ENCODE measurements at places on chromosomes 3 and 15.

DNA sequence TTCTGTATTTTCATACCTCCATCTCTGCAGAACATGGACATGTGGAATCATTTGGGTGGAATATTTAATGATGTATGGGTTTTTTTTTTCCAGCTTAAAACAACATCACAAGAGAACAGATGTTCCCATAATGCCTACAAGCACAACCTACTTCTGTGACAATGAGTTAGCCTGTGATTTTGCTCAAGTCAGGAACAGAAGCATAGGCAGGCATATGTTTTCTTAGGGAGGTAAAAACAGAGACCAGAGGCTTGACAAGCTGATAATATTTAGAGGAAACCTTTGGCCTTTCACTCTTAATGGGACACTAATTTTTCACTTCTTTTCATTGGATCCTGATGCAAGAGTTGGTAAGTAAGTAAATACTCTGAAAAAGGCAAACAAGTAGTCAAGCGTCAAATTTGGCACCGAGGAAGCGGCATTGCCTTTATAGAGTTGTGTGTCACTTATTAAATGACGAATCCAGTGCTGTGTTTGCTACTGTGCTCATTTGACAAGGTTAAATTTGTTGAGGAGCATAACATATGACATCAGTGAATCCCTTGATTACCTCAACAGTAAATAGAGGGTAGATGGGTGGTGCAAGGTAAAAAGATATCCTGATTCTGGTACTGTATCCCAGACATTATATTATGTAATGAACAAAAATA, 66.7 kb upstream of the RBMS3 start:
- no peak for DNase-seq

DNA sequence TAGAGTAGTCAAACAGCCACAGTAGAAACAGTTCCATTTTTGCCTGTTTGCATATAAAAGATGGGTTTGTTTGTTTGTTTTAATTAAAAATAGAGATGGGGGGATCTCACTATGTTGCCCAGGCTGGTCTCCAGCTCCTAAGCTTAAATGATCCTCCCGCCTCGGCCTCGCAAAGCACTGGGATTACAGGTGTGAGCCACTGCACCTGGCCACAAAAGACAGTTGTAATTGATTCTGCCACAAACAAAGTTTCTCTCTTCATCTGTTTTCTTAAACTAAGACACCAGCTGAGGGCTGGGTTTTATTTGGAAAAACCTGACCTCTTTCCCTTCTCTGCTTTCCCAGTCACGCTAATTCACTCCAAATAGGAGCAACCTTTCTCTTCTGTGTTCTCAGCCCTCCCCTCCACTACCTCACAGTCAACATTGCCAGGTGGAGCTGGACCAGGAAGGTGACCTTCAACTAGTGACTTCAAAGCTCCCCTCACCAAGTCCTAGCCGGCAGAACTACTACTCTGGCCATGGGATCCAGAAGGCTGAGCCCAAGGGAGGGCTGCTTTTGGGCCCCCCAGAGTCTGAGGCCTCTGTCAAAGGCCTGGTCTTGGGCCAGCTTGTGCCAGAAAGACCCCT, 1.5 kb upstream of the IDH2 start:
- no peak for DNase-seq

DNA sequence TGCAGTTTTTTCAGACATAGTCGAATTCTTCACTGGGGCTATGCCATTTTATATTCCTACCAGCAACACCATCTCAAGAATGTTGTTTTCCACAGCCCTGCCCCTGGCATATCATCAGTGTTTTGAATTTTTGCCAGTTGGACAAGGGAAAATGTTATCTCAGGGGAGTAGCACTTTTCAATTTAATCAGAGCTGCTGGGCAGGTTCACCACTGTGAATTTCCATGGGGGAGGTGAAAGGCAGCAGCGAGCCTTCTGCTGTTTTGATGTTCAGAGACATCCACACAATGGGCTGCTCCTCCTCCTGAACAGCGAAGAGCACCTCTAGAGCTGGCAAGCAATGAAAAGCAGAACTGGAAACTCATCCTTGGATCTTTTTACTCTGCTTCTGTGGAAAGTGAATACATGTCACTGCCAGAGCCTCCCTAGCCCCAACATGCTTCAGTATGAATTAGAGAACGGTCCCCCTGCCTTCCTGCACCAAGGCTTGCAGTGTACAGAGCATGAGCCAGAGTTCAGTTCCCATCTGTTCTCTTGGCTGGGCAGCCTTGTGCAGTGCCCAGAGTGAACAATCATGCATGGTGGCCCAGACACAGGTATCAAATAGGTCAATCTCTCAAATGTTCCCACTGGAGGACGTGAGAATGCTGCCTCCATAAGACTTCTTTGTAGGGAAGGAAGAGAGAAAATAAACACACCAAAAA, 56.1 kb upstream of the RAD18 start:
- no peak for DNase-seq

DNA sequence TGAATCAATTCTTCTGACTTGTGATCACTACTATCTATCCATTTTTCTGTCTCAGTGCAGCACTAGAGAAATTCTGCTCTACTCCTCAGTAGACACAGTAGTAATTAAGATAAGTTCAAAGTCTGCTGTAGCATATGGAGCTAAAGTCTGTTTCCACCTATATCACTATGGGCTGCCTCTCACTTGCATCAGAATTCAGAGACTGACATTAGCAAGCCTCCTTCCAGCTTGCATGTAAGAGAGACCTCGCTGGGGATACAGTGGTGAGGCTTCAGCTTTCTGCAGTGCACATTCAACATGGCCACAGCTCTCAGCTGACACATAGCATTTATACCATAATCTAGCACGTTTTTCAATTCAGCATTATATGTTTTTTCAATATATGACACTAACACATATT, 217.0 kb downstream of the PLOD2 start:
- no peak for DNase-seq

DNA sequence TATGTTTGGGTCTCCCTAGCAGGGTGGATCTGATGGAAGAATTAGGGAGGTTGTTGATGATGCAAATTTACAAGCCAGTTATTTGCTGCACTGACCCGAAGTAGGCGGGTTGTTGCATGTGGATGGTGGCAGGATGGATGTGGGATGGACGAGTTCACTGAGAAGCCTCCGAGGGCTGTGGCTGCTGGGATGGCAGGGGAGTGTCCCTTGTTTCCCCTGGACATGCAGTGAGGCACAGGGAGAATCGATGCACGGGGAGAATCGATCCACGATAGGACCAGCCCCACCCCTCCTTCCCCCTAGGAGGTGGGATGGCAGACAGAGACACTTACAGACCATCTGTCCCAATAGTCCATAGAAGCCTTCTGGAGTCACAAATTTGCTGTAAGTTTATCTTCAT, 31.0 kb upstream of the KLF13 start:
- no peak for DNase-seq

GRCh38 chr3:169945313-169945712, 21.3 kb upstream of the SEC62 start:
- no peak for DNase-seq

GRCh38 chr3:24254649-24255048, 240.0 kb downstream of the THRB start:
- DNase-seq = no peak

GRCh38 chr3:22013641-22014040, 262.6 kb upstream of the ZNF385D start:
- DNase-seq = no peak

DNA sequence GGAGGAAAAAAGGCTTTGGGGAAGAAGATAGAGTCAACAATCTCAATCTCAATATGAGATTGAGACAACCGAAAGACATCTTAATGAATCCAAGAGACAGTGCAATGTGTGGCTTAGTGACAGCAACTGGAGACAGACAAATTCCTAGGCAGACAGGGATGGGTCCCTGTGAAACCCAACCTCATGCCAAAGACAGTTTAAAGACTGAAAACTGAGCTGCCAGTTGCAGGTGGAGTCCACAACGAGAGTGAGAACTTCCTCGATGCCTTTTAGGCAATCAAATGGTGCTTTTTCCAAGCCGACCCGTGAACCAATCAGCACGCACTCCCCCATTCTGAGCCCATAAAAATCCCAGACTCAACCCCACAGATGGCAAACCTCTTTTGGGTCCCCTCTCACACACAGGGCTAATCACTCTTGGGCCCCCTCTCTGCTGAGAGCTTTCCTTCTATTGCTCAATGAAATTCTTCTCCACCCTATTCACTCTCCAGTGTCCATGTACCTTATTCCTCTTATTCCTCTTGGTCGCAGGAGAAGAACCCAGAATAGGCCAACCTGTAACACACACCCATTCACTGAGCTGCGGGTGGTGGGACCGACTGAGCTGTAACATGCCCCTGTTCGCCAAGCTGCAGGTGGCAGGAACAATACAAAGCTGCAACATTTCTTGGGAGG, 34.8 kb downstream of the ZMAT3 start:
- DNase-seq = no peak

GRCh38 chr15:41669701-41670100, 9.5 kb downstream of the MGA start:
- DNase-seq = no peak

DNA sequence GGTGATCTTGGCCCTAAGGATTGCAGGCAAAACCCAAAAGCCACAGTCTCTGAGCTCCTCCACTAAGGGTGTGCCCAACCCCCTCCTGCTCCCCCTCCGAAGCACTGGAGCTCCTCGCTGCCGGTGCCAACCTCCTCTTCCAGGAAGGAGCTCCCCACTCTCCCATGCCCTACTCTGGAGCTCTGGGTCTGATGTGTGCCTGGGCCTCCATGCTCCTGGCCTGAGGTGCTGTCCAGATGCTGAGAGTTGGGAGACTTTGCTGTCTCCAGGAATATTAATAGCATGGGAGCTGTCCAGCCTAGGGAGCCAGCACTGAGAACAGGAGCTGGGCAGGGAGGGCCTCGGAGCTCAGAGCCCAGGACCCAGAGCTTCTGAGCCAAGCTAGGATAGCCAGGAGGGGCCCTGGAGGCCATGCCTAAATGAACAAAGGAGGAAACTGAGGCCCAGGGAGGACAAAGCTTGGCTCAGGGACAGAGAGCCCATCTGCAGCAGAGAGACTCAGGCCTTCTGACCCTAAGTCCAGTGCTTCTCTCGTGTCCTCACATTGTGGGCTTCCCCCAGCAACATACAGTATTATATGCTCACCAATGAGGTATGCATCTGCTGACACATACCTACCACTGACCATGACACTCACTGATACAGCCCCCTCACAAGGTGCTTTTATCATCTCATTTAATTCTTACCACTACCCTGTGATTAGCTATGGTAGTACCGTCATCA, 36.9 kb upstream of the HERC1 start:
- DNase-seq = peak; percentile 64

DNA sequence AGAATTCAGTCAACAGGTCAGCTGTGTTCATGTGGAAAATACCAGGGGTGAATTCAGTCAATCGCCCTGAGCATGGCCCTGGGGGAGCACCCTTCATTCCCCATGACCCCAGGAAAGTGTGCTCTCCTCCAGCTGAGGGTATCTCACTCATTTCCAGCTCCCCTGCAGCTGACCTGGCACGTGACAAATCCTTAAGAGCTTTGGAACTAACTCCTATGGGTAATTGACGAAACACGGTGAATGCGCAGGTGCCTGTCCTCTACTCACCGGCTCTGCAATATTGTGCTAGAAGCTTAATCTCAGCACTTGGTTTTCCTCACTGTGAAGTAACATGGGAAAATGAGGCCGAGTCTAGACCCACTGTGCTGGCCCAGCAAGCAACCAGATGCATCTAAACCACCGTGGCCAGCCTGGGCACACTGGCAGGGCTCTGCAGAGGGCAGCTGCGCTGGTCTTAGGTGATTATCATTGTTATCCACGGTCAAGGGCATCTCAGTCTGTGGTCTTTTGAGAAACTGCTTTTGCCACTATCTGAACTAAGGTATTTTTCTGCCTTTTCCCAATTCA, 63.1 kb downstream of the SPSB4 start:
- no peak for DNase-seq

DNA sequence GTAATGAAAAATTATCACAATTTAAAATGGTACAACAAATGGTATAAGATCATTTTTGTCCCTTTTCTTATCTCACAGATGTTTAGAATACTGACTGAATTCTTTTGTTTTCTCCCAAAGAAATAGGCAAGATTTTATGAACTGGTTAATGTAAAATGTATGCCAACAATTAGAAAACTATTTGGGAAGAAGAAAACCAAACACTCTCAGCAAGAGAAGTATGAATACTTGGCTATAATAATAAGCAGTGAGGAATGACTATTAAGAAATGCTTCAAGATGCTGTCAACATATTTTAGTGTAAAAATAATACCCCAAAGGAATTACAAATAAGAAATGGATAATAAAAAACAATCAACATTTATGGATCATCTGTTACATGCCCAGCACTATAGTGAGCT, 18.5 kb downstream of the SHQ1 start:
- DNase-seq = no peak

- DNase-seq = no peak
Observed at GRCh38 chr3:144033240-144033589, 61.6 kb downstream of the DIPK2A start.

- no peak for DNase-seq
Observed at GRCh38 chr3:153176197-153176596, 14.2 kb downstream of the RAP2B start.

DNA sequence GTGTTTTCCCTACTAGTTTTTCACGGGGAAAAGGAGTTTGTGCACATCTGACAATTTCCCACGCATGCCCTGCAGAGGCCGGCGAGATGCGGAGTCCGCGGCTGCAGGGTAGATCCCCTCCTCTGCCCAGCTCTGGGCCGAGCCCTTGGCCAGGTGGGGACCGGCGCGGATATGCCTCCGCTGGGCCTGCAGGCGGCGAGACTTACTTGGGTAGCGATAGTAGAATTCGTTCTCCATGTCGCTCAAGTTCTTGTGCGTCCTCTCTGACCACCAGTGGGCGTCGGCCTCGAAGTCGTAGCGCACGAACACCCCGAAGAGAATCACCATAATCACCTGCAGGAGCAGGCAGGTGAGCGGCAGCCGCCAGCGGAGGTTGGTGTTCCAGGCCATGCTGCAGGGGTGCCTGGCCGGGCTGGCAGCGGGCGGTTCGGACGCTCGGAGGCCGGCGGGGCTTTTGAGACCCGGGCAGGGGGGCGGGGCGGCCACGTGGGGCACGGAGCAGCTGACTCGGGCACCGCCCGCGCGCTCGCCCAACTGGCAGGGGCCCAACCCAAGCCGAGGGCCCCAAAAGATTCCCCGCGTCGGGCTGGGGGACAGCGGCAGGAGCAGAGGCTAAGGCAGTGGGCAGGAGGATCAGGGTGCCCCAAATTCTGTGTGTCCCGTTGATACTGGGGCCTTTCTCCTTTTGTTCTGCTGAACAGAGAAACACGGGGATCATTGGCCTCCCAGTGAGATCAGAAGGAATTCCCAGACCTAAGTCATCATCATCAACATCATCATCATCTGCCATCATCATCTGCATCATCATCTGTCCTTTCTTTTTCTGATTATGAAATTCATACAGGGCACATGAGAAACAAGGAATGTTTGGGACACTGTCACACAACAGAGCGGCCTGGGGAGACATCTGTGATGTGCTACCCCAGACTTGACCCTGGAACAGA, at the start of gene RHCG:
Gene RHCG, minus strand, starts transcription at position 429 of the 944 bp plus-strand sequence. Its CDS starts 39 bp downstream, at position 390.
- no peak for DNase-seq
